NAMALWA (cell line): ENCODE measurements at places on chromosomes 12 and 14.

GRCh38 chr14:34270361-34270760 is 191.7 kb downstream of the SPTSSA start:
- no peak for DNase-seq

DNA sequence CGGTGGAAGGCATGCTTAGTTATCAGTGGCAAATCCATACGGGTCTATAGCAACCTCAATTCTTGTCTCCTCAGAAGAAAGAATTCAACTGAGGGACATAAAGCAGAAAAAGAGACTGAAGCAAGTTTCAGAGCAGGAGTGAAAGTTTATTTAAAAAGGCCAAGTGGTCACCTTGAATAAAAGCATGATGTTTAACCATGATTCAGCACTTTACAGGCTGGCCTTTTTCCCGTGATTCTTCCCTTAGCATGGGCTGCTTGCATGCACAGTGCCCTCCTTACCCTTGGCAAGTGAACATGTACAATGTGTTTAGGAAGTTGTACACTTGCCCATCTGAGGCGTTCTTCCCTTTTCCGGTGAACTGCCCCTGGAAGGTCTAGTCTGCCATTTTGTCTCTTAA is 225.3 kb downstream of the ATP23 start:
- no peak for DNase-seq

DNA sequence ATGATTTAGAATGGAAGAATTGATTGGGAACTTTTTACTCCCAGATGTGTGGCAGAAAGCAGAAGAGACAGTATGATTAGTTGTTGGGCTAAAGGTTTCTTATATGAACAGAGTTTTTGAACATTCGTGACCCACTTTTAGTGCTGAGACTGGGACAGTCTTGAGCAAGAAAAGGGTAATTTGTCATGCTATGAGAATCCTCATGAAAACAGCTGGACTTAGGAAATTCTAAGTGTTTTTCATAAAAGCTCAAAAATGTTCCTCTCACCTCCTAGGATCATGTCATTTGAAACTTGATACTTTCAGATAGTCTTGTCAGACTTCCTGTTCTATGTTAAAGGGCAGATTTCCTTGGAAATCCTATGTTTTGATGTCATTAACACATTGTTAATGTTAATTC is 86.1 kb downstream of the MGAT4C start:
- DNase-seq: no peak

- peak; percentile 94 for DNase-seq
Measured at GRCh38 chr12:6443361-6443983, 1.3 kb upstream of the CD27 start.

- DNase-seq: no peak
Measured at GRCh38 chr12:132445884-132446632, 43.9 kb upstream of the FBRSL1 start.

GRCh38 chr14:105049753-105050550 is 15.3 kb downstream of the GPR132 start:
- DNase-seq: no peak

GRCh38 chr12:5678176-5678575 is 246.3 kb downstream of the NTF3 start:
- no peak for DNase-seq

GRCh38 chr12:123478762-123479161 is 20.8 kb downstream of the SNRNP35 start:
- DNase-seq: no peak

- DNase-seq: no peak
Measured at GRCh38 chr14:70935135-70935534, 27.9 kb downstream of the PCNX1 start.

- DNase-seq: no peak
Measured at GRCh38 chr14:95695051-95695450, 8.8 kb downstream of the TCL1B start.

DNA sequence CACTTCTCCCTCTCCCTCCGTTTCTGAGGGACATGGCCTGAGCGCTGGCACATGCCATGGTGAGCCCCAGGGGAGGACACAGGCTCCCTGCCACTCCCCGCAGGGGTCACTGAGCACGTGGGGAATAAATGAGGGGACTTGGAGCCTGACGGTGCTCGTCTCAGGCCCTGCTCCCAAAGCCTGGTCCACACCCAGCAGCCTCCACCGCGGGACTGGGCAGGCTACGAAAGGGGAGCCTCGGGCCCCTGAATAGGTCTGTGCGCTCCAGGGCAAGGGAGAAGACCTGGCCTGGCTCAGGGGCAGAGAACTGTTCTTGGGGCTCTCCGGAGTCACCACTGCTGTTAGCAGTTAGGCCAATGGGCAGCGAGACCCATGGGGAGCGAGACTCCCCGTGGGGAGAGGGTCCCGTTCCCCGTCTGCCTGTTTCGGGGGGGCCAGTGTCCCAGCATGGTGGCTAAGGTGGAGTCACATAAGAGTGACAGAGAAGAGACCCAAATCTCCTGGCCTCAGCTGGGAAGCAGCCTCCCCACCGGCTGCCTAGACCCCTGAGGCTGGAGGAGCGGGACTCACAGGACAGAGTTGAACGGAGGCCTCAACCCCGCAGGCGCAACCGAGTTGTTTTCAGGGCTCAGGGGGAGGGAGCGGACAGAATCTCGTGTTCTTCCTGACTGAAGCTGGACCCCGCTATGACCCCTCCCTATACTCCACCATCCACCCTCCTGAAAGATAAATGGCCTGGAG is 329.8 kb upstream of the SFSWAP start:
- DNase-seq: no peak
